Osteocyte (in vitro differentiated cells): ENCODE measurements at places on chromosomes 7 and 10. TPM values are rescaled to one million over a fixed set of nuclear protein-coding genes. Genes with fewer than 3 reads are reported as not detected.

DNA sequence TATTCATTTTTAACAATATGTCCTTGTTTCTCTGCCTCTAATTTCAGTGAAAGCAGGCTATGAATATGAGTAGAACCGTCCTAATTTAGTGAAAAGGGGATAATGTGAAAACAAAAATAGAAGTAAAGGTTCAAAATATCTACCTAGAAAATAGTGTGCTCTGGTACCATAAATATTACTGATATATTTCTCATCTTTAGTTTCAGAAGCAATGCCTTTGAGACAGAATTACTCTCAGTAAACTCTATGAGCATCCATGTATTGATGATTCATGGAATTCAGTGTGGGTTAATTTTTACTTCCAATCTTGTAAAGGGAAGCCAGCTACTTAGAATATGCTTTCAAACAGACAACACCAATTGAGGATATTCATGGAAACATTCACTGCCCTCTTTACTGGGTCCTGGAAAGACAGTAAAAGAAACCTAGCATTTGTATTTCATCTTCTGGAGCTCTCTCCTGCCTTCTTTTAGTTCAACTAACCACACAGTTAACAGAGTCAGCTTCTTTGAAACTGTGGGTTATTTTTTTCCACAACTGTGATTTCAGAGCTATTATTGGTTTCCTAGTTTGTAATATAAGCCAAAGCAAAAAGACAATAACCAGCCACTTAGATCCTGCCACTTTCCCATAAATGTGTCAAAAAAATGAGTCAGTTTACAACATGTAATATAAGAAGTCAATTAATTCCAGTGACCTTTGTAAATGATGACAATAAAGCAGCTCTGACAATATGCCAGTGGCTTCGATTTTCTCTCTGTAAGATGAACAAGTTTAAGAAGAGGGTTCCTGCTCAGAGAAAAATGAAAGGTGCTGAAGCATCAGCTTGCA is 1.7 kb downstream of the LRRN3 start:
- H3K4me1 ChIP-seq, result peaks cover 14% of the 10 kb centered on the region
- peaks cover 6% of the 10 kb centered on the region for H3K27me3 ChIP-seq
- DNase-seq, result no peak
- H3K27ac ChIP-seq, result no peak overlapping the region
- H3K36me3 ChIP-seq, result no peaks in the 10 kb centered on the region
- no peak overlapping the region for H3K4me3 ChIP-seq

DNA sequence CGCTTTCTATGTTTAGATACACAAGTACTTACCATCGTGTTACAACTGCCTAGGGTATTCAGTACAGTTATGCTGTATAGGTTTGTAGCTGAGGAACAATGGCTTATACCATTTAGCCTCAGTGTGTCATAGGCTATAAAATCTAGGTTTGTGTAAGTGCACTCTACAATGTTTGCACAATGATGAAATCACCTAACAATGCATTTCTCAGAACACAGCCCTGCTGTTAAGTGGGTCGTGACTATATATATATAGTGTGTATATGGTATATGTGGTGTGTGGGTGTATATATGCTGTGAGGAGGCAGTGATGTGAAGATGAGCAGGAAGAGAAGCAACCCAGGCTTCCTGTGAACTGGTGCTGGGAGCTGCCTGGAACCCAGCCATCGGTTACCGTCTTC is 65.6 kb upstream of the MKI67 start:
- no peak overlapping the region for H3K4me3 ChIP-seq
- peaks cover 15% of the 10 kb centered on the region for H3K27me3 ChIP-seq
- H3K27ac ChIP-seq, result no peak overlapping the region

GRCh38 chr10:77016278-77016815 is 621.3 kb downstream of the KCNMA1 start:
- no peak for DNase-seq
- peaks cover 44% of the 10 kb centered on the region for H3K4me1 ChIP-seq
- peak overlapping the region; percentile 24 for H3K27ac ChIP-seq
- peaks cover 16% of the 10 kb centered on the region for H3K36me3 ChIP-seq

GRCh38 chr7:134059921-134060320 is 67.2 kb upstream of the LRGUK start:
- H3K36me3 ChIP-seq, result no peaks in the 10 kb centered on the region
- H3K27me3 ChIP-seq, result no peaks in the 10 kb centered on the region
- H3K27ac ChIP-seq, result no peak overlapping the region
- DNase-seq, result no peak
- H3K4me3 ChIP-seq, result no peak overlapping the region

- no peak for DNase-seq
- H3K27me3 ChIP-seq, result no peaks in the 10 kb centered on the region
- peaks cover 22% of the 10 kb centered on the region for H3K36me3 ChIP-seq
- peaks cover 59% of the 10 kb centered on the region for H3K4me1 ChIP-seq
- peak overlapping the region; percentile 95 for H3K27ac ChIP-seq
Observed at GRCh38 chr10:63522277-63522687, 1.1 kb downstream of the REEP3 start.

- peak overlapping the region; percentile 14 for H3K4me3 ChIP-seq
- peaks cover 11% of the 10 kb centered on the region for H3K36me3 ChIP-seq
- H3K27ac ChIP-seq, result peak overlapping the region; percentile 50
- peak; percentile 79 for DNase-seq
- H3K27me3 ChIP-seq, result no peaks in the 10 kb centered on the region
- H3K4me1 ChIP-seq, result peaks cover 58% of the 10 kb centered on the region
Observed at GRCh38 chr10:29588629-29589421, 45.9 kb downstream of the SVIL start.

GRCh38 chr10:24569330-24569796 is 154.3 kb downstream of the ARHGAP21 start:
- no peak for DNase-seq
- no peak overlapping the region for H3K4me3 ChIP-seq
- H3K4me1 ChIP-seq, result no peaks in the 10 kb centered on the region
- H3K27me3 ChIP-seq, result peaks cover 14% of the 10 kb centered on the region

GRCh38 chr7:26376175-26376917 is 84.7 kb downstream of the SNX10 start:
- no peaks in the 10 kb centered on the region for H3K36me3 ChIP-seq
- H3K4me1 ChIP-seq, result peaks cover 2% of the 10 kb centered on the region
- H3K4me3 ChIP-seq, result no peak overlapping the region
- DNase-seq, result no peak
- no peak overlapping the region for H3K27ac ChIP-seq

DNA sequence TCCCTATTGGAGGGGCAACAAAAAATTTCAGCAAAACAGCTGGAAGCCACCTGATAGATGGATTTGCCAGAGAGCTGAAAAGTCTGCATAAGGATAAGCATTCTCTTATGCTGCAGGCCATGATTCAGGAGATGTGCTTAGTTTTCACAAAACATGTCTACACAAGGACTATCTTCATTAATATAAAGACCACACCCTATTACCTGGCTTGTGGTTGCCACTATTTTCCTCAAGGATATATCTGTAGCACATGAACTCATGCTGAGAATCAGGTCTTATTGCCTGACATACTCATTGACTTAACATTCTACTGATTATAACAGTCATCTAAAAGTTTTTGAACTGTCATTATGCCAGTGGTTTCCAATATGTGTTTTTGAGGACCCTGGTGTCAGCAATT is 7.1 kb upstream of the COL17A1 start:
- H3K4me1 ChIP-seq, result peaks cover 4% of the 10 kb centered on the region
- no peak overlapping the region for H3K4me3 ChIP-seq
- no peaks in the 10 kb centered on the region for H3K27me3 ChIP-seq
- H3K36me3 ChIP-seq, result no peaks in the 10 kb centered on the region
- H3K27ac ChIP-seq, result no peak overlapping the region

DNA sequence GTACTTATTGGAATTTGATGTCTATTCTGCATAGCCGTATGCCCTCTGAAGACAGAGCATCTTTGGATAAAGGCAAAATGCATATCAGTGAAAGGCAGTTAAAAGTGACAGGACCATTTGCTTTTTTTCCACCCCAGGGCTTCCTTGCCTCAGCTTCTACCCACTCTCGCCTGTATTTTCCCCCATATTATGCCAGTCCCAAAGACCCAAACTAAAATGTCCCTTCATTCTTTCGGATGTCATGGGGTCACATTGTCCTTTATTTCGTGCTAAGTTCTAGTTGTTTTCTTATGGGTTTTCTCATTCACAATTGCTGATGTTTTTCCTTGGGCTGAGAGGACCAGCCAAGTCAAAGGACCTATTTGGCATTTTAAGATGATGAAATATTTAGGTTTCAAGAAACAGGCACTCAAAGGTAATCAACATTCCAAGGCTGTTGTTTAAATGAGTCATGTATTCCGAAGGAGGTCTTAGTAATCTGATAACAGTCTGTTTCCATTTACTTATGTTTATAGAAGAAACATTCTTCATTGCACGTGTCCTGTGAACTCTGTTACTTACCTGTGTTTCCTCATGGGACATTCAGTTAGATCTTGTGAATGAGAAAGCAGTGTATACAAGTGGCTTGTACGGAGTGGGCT is 74.1 kb downstream of the DNAH11 start:
- H3K27me3 ChIP-seq, result no peaks in the 10 kb centered on the region
- H3K4me1 ChIP-seq, result peaks cover 2% of the 10 kb centered on the region
- DNase-seq, result no peak
- no peak overlapping the region for H3K4me3 ChIP-seq

DNA sequence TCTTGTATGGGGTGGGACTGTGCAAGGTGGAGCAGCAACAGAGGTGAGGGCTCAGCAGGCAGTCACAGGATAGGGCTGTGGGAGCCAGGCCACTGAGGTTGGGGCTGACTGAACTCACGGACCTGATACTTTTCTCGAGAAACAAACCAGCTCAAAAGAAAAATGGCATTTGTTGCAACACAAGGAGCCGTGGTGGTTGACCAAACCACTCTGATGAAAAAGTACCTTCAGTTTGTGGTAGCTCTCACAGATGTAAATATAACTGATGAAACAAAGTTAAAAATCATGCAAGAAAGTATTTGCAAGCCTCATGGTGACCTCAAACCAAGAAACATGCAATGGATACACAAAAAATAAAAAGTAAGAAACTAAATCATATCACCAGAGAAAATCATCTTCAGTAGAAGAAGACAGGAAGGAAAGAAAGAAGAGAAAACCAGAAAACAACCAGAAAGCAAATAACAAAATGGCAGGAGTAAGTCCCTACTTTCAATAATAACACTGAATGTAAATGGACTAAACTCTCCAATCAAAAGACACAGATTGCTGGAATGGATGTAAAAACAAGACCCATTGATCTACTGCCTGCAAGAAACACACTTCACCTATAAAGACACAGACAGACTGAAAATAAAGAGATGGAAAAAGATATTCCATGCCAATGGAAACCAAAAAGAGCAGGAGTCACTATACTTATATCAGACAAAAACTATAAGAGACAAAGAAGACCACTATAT is 48.9 kb upstream of the DUSP5 start:
- no peak overlapping the region for H3K27ac ChIP-seq

GRCh38 chr7:47328392-47329319 is 253.3 kb downstream of the TNS3 start:
- H3K36me3 ChIP-seq, result no peaks in the 10 kb centered on the region
- H3K4me1 ChIP-seq, result peaks cover 74% of the 10 kb centered on the region
- DNase-seq, result no peak
- peak overlapping the region; percentile 97 for H3K27ac ChIP-seq
- no peaks in the 10 kb centered on the region for H3K27me3 ChIP-seq
- H3K4me3 ChIP-seq, result peak overlapping the region; percentile 72

DNA sequence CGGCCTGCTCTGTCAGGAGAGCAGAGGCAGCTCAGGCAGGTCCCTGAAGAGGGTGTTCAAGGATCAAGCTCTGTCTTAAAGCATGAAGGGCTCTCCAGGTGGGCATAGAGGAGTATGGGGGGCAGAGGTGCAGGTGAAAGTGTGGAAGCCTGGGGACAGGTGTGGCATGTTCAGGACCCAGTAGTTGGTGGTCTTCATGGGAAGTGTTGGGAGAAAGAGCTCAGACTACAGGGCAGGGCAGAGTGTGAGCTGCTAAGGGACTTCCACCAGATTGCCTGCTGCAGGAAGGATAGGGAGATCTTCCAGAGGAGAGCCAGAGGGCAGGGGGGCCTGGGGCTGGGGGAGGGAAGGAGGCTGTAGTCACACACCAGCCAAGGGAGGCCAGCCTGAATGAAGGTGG is 156.5 kb upstream of the GDF10 start:
- H3K4me1 ChIP-seq, result no peaks in the 10 kb centered on the region
- H3K36me3 ChIP-seq, result no peaks in the 10 kb centered on the region
- peaks cover 4% of the 10 kb centered on the region for H3K27me3 ChIP-seq
- no peak overlapping the region for H3K4me3 ChIP-seq
- DNase-seq, result no peak

DNA sequence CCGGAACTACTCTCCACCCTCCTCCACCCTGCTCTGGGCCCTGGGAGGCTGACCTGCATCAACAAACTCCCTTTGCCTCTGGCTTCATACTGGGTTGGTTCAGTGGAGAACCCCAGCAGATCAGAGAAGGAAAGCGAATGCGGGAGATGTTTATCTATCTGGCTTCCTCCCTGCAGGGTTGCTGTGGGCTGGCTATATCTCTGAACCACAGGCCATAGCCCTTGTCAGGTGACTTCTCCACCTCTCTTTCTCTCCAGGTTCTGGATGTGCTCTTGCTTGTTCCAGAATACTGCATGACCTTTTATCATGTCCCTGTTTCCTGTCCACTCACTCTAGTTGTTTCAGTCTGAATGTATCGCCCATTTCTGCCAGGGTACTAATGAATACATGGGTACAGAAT is 51.7 kb upstream of the IFRD1 start:
- H3K4me1 ChIP-seq, result peaks cover 17% of the 10 kb centered on the region
- no peaks in the 10 kb centered on the region for H3K36me3 ChIP-seq
- no peak overlapping the region for H3K4me3 ChIP-seq
- no peak for DNase-seq

- DNase-seq, result no peak
- peaks cover 1% of the 10 kb centered on the region for H3K36me3 ChIP-seq
Observed at GRCh38 chr10:22314852-22315251, 1.3 kb upstream of the COMMD3 start.

DNA sequence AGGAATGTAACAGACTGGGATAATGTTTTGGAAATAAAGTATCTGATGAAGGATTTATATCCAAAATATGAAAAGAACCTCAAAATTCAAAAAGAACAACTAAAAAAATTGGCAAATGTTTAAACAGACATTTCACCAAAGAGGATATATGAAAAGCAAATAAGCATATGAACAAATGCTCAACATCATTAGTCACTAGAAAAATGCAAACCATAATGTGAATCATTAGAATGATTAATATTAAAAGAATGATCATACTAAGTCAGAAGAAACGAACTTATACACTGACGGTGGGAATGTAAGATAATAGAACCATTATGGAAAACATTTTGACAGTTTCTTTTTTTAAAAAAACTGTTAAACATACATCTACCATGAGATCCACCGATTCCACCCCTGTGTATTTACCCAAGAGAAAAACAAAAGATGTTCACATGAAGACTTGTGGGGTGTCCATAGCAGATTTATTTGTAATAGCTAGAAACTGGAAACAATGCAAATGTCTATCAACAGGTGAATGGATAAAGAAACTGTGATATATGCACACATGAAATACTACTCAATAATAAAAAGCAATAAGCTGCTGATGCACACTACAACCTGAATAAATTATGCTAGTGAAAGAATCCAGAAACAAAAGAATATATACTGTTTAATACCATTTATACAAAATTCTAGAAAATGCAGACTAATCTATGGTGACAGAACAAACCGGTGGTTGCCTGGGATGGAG is 35.7 kb downstream of the PRKG1 start:
- no peaks in the 10 kb centered on the region for H3K27me3 ChIP-seq
- peaks cover 24% of the 10 kb centered on the region for H3K4me1 ChIP-seq
- no peaks in the 10 kb centered on the region for H3K36me3 ChIP-seq
- no peak overlapping the region for H3K27ac ChIP-seq

ANXA8L1 gene
- total RNA-seq, result not detected in 2 replicates

CPSF4 gene
- 32.3 and 37.9 TPM in 2 replicates for total RNA-seq

INA gene
- 2.4 and 2.5 TPM in 2 replicates for total RNA-seq

C7orf57 gene
- not detected in 2 replicates for total RNA-seq

CPA2 gene
- total RNA-seq, result not detected in 2 replicates

ACSM6 gene
- not detected in 2 replicates for total RNA-seq
